Neural crest cell (in vitro differentiated cells): ENCODE measurements at places on chromosomes 5 and 9. TPM values are rescaled to one million over a fixed set of nuclear protein-coding genes. Genes with fewer than 3 reads are reported as not detected.

DNA sequence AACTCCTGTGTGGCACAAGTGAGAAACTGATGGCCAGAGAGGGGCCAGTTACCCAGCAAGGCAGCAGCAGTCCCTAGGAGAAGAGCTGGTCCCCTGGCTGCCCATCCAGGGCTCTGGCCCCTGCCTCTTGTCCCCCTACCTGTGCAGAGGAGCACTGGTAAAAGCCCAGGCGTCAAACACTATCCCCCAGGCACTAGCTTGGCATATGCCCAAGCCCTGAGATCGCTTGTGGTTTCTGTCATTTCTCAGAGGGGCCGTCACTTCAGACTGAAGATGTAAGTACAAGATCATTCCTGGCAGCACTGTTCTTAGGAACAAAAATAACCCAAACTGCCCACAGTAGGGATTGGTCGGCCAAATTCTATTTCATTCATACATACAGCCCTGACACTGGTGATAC is 53.9 kb downstream of the COL15A1 start:
- DNase-seq = no peak
- no peaks in the 10 kb centered on the region for H3K36me3 ChIP-seq

DNA sequence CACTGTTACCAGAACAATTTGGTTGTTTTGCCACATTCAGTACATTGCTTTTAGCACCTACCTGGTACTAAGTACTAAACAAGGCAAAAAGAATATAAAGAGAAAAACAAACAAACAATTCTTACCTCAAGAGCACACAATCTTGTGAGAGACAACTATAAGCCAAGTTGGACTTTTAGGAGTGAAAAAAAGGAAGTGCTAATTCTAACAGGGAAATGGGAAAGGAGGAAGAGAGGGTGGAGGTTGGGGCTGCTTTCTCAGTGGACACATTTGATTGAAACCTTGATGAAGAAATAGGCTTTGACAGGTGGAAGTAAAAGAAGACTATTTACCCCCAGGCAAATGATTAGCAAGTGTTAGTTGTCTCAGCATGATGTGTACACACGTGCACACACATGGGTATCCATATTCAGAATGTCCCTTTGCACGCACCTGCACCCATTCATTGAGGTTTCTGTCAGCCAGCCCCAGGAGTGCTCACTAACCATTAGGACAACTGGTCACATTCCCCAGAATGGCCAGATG is 302.6 kb downstream of the ACTL7B start:
- H3K4me3 ChIP-seq = no peak overlapping the region
- no peaks in the 10 kb centered on the region for H3K36me3 ChIP-seq
- H3K27me3 ChIP-seq = peaks cover 5% of the 10 kb centered on the region

- H3K36me3 ChIP-seq = no peaks in the 10 kb centered on the region
- H3K4me3 ChIP-seq = no peak overlapping the region
- H3K27me3 ChIP-seq = no peaks in the 10 kb centered on the region
- H3K4me1 ChIP-seq = no peaks in the 10 kb centered on the region
Observed at GRCh38 chr9:93896496-93897033, 58.6 kb downstream of the BARX1 start.

GRCh38 chr5:117161718-117162335 is 587.2 kb upstream of the SEMA6A start:
- no peak overlapping the region for H3K4me3 ChIP-seq
- no peaks in the 10 kb centered on the region for H3K36me3 ChIP-seq
- H3K27me3 ChIP-seq = no peaks in the 10 kb centered on the region
- DNase-seq = no peak
- H3K27ac ChIP-seq = no peak overlapping the region

DNA sequence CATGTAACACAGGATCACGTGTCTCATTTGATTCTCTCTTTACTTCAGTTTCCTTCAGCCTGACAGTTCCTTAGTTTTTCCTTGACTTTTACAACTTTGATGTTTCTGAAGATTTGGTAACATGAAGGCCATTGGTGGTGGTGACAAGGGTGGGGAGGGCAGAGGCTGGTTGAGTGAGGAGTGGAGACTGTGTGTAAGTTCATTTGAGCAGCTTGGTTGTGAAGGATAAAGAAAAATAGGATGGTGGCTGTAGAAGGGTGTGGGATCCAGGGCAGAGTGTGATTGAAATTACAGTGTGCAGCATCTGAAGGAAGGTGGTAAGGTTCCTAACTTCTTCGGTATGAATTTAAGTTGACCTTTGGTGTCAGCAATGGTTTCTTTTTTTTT is 20.4 kb downstream of the SUB1 start:
- H3K27ac ChIP-seq = no peak overlapping the region
- peaks cover 16% of the 10 kb centered on the region for H3K36me3 ChIP-seq
- H3K4me3 ChIP-seq = no peak overlapping the region

GRCh38 chr9:26415528-26415927 is 477.1 kb downstream of the CAAP1 start:
- DNase-seq = no peak
- no peaks in the 10 kb centered on the region for H3K27me3 ChIP-seq
- H3K4me3 ChIP-seq = no peak overlapping the region
- H3K27ac ChIP-seq = no peak overlapping the region

GRCh38 chr9:21281275-21281674 is 23.8 kb downstream of the IFNA5 start:
- H3K27me3 ChIP-seq = peaks cover 31% of the 10 kb centered on the region
- H3K36me3 ChIP-seq = no peaks in the 10 kb centered on the region

DNA sequence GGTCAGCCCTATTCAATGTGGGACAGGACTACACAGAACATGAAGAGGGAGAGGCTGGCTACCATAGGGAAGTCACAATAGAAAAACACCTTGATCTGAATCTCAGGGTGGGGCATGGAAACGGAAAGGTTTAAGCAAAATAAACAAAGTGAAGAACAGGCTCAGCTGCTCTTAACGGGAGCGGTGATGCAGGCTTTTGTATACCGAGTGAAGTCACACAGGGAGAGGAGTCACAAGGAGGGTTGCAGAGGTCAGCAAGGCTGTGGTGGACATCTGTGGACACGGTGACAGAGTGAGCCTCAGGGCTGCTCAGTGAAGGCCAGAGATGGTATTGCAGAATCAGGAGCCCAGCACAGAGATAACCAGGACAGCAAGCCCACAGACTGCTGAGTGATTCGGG is 30.6 kb upstream of the SEMA4D start:
- H3K4me3 ChIP-seq = no peak overlapping the region
- H3K27ac ChIP-seq = no peak overlapping the region
- no peak for DNase-seq
- H3K27me3 ChIP-seq = no peaks in the 10 kb centered on the region

DNA sequence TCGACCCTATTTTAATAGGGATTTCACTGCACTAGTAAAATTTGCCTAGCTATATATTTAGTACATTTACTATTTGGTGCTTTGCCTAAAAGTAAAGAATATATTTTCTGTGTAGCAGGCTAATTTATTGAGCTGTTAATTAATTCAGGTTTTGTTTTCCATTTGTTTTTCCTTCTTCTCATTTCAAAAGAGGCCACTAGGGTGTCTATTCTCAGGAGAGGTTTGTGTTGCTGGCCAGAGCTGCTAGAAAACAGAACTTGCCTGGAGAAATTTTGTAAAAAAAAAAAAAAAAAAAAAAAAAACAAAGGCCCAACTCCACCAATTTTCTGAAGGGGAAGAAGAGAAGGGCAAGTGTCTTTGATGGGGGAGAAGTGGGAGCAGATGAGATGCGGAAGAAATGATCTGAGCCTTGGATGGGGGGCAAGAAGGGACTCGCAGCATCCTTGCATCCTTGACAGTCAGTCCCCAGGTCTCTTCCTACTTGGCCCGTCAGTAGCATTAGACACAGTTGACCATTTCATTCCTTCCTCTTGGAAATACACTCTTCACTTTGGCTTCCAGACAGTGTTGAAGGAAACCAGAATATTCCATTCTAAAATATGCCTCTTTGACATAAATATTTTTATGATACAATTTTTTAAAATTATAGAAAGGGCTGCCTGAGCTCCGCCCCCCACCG is 318.5 kb downstream of the TRPM3 start:
- no peak overlapping the region for H3K4me3 ChIP-seq
- no peaks in the 10 kb centered on the region for H3K36me3 ChIP-seq
- H3K27me3 ChIP-seq = no peaks in the 10 kb centered on the region
- H3K4me1 ChIP-seq = no peaks in the 10 kb centered on the region

DNA sequence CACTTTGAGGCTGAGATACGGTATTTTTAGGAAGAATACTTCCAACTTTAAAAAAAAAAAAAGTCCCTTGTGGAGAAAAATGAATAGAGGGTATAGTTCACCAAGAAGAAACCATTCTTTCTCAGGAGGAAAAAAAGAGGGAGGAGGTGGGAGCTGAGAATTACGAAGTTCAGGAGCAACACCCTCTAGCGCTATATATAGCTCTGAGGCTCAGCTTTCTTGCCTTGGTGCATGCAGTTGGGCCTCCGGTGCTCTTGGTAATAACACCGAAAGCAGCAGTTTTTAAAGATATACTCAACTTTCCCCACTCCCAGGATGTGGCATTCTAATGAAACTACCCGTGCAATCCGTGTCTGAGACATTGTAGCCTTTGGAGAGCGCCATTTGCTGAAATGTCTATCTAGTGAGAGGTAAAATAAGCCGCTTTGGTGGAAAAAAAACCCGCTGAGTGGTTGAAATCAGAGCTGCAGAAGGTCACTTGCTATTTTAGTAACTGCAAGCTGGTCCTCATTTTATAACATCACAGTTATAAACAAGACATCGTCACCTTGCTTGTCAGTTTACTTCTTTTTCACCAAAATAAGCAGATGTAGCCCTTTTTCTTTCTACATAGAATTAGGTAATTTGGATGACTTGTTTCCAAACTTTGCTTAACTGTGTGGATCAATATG is 156.4 kb downstream of the RORB start:
- peaks cover 7% of the 10 kb centered on the region for H3K4me1 ChIP-seq
- H3K4me3 ChIP-seq = no peak overlapping the region
- DNase-seq = no peak
- no peaks in the 10 kb centered on the region for H3K27me3 ChIP-seq
- H3K36me3 ChIP-seq = no peaks in the 10 kb centered on the region

GRCh38 chr9:136582977-136583735 is 37.3 kb upstream of the NOTCH1 start:
- no peaks in the 10 kb centered on the region for H3K36me3 ChIP-seq
- H3K4me3 ChIP-seq = peak overlapping the region; percentile 72
- no peak overlapping the region for H3K27ac ChIP-seq
- H3K27me3 ChIP-seq = peaks cover 2% of the 10 kb centered on the region

GRCh38 chr9:123440256-123440655 is 84.3 kb downstream of the CRB2 start:
- no peaks in the 10 kb centered on the region for H3K27me3 ChIP-seq
- H3K4me3 ChIP-seq = peak overlapping the region; percentile 45
- H3K4me1 ChIP-seq = peaks cover 50% of the 10 kb centered on the region
- peak overlapping the region; percentile 32 for H3K27ac ChIP-seq

- no peaks in the 10 kb centered on the region for H3K27me3 ChIP-seq
- no peak for DNase-seq
- peaks cover 7% of the 10 kb centered on the region for H3K4me1 ChIP-seq
- no peak overlapping the region for H3K27ac ChIP-seq
Observed at GRCh38 chr9:130794923-130795495, 40.0 kb upstream of the ABL1 start.

GRCh38 chr5:2199697-2200096 is 317.0 kb upstream of the IRX4 start:
- peaks cover 41% of the 10 kb centered on the region for H3K4me1 ChIP-seq
- H3K4me3 ChIP-seq = no peak overlapping the region
- DNase-seq = no peak
- H3K36me3 ChIP-seq = peaks cover 3% of the 10 kb centered on the region
- no peak overlapping the region for H3K27ac ChIP-seq

DNA sequence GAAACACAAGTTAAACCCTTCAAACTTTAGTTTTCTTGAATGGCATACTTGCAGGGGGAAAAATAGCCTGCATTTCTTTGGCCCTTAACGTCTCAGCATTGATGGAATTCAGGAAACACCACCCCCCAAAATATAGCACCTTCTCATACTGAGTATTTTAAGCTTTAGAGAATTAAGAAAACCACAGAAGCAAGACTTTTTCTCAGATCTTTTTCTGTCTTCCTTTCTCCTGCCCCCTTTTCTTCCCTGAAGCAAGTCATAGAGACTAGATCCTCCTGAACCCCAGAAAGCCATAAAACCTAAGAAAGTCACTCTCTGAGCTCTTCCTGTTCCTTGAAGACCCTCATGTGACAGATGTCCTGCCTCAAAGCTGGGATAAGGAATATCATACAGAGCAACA is 1069.9 kb downstream of the EFNA5 start:
- H3K27ac ChIP-seq = no peak overlapping the region
- no peaks in the 10 kb centered on the region for H3K36me3 ChIP-seq
- H3K27me3 ChIP-seq = no peaks in the 10 kb centered on the region

SLC28A3 gene
- not detected in 2 replicates for total RNA-seq

NXNL2 gene
- total RNA-seq = not detected in 2 replicates

COQ4 gene
- total RNA-seq = 50.8 and 51.0 TPM in 2 replicates

COL5A1 gene
- total RNA-seq = 18.6 and 19.4 TPM in 2 replicates

ZNF483 gene
- 26.0 and 28.7 TPM in 2 replicates for total RNA-seq

CCNO gene
- 0.28 TPM in 1 of 2 replicates, not detected in the other for total RNA-seq

PCDHGB4 gene
- 4.2 and 5.3 TPM in 2 replicates for total RNA-seq
